Jurkat, Clone E6-1 (cell line): ENCODE measurements at places on chromosomes 6 and 20.
A peak's percentile ranks its signal among the peaks of the same experiment; 100 is the strongest.

DNA sequence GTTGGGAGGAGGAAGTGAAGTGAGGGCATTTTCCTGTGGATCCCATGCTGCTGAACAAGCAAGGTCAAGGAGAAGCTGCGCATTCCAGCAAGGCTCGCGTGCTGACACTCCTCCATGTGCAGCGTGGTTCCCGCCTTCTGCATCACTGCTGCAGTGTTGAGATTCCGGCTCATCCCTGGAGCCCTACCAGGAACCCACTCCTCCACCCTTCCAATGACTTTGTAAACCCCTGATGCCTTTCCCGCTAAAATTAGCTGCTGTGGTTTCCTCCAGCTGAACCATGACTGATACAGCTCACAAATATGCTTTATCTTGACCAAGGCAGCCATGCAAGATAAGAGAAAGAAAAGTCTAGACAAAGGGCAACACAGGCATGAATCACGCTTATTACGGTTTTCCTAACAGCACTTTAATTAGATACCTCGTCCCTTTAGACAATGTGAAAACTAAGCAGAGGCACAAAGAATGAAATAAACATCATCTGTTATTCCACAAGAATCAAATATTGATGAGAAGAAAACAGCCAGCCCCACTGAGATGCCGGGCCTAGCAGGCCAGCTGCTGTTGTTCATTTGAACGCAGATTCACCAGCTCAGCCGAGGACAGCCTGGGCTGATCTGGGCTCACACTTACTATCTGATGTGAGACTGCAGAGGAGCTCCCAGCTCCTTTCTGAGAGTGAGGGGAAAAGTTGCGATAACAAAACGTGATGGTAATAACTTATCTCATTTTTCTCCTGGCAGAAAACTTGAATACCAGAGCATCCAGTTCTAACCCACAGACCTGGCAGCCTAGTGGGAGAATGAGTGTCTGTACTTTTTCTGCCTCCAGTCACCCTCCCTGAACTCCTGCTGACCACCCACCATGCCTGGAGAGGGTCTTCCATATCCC lies 14.2 kb upstream of the BNIP5 start:
- DNase-seq, result no peak

DNA sequence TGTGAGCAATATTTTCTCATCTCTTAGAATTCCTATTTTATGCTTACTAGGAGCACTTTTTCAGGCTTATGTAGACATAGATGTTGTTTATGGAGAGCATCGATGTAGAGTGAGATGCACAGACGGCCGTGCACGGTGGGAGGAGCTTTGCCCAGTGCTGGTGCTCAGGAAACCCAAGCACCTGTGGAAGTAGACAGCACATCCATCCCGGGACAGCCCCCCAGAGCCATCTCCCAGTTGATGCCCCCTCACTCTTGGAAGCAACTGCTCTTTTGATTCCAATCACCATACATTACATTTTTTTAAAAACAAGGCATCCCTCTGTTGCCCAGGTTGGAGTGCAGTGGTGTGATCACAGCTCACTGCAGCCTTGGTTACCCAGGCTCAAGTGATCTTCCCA lies 143.7 kb downstream of the SMOC2 start:
- no peak for DNase-seq

DNA sequence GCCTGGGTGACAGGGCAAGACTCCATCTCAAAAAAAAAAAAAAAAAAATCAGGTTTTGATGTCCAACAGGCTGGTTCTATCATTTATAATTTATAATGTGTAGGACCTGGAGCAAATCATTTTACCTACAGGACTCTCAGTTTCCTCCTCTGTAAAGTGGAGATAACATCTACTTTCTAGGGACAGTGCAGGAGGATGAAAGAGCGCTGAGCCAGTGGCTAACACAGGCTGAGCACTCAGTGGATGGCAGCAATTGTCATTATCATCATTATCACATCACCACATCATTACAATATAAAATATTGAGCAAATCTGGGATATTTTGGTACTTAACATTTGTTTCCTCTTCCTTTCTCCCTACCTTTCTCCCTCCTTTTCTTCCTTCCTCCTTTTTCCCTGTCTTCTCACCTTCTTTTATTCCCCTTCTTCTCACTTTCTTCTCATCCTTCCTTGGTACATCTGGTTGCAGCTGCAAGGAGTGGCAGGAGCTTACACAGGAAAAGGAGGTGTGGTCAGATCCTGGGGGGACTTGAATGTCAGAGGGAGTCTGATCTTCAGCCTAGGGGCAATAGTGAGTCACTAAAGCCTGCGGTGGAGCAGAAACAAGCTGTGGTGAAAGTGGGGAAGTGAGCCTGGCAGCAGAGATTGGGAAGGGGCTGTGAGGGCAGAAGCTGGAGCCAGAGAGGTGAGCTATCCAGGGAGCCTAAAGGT lies 24.6 kb upstream of the CTNNBL1 start:
- peak; percentile 17 for DNase-seq

DNA sequence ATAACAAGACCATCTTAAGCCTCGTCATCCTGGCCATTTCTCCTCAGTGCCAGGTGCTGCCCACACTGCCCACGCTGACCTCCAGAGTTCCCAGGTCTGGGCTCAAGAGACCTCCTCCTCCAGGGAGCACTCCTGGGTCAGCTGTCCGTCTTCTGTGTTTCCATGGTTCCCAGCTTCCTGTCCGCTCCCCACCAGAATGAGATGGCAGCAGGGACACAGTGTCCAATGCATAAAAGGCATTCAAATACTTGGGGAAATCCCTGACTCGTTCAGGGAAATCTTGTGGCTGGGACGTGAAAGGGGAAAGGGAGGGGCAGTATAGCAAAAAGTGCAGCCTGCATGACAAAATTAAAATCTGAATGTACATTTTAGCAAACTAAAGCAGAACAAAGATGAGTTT lies 54.3 kb downstream of the SLC23A2 start:
- no peak for DNase-seq

DNA sequence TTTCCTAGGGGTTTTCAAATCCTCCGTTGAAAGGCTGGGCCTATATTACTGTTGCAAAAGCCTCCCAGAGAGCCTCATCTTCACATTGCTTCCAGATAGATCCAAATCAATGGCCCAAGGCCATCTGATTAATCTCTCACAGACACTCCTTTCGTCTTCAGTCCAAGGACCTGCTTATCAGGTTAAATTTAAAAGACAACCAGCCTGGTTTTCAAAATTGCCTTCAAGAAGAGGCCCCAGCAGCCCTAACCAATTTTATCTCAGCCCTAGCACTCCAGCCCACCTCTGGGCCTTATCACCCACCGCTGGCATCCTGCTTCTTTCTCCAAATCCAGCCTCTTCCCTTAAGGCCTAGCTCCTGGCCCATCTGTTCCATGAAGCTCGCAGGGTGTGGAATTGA lies 15.5 kb upstream of the CCND3 start:
- no peak for DNase-seq

DNA sequence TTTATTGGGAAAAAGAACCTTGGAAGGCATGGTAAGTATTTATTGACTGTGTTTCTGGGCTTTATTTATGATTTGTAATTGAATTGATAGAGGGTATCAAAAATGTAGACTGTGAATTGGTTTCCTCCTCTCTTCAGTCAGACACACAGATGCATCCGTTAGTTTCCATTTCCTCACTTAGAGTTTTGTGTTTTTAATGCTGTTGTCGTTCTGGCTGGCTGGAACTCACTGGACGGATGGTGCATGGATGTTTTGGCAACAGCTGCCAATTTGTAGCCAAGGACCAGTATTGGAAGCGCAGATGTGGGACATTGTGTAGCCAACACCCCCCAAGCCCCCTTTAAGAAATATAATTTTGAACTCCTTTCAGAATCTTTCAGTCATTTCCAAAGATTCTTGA lies 134.5 kb downstream of the JARID2 start:
- DNase-seq, result no peak

- no peak for DNase-seq
Observed at GRCh38 chr6:36141091-36141490, 10.8 kb downstream of the MAPK13 start.

DNA sequence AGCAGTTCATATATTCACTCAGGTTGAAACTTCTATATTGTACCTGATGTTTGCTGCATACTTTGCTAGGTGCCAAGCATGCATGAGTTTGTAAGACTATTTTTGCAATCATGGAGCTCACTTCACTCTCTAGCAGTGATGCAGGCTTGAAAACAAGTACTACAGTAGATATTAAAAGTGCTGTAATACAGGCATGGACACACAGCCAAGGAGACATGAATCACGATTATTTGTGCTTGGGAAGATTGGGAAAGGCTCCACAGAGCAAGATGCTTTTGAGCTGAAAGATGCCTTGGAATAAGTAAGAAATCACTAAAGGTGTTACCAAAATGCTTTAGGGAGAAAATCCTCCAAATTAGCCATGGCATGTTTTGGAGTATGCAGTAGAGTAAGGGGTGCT lies 427.4 kb downstream of the UTRN start:
- DNase-seq, result no peak

GRCh38 chr6:88712243-88712936 lies 251.0 kb downstream of the RNGTT start:
- no peak for DNase-seq

GRCh38 chr20:16062661-16063581 lies 510.3 kb downstream of the KIF16B start:
- no peak for DNase-seq

DNA sequence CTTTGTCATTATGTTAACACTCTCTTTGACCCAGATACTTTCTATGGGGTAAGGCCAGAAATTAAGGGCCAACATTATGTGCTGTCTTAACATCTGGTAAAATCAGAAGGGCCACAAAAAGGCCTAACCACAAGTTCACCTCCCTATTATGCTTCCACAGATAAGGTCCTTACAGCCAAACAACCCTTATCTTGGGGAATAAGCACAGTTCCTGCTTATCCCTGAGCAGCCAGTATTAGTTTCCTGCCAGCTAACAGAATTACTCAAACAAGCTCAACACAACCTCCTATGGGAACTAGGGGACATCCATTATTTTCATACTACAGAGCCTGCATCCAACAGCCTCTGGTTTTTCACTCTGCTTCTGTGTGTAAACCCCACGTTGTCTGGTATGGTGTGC lies 724.8 kb downstream of the HACE1 start:
- DNase-seq, result no peak

GRCh38 chr6:3204921-3205320 lies 22.5 kb downstream of the TUBB2B start:
- DNase-seq, result no peak

- DNase-seq, result peak; percentile 63
Observed at GRCh38 chr6:39934131-39934757, at the start of gene MOCS1. MOCS1 (minus strand) TSS chr6:39934462; CDS start chr6:39934417, 45 bp downstream.
